ENCODE measurements at places on chromosomes 6 and 20.

DNA sequence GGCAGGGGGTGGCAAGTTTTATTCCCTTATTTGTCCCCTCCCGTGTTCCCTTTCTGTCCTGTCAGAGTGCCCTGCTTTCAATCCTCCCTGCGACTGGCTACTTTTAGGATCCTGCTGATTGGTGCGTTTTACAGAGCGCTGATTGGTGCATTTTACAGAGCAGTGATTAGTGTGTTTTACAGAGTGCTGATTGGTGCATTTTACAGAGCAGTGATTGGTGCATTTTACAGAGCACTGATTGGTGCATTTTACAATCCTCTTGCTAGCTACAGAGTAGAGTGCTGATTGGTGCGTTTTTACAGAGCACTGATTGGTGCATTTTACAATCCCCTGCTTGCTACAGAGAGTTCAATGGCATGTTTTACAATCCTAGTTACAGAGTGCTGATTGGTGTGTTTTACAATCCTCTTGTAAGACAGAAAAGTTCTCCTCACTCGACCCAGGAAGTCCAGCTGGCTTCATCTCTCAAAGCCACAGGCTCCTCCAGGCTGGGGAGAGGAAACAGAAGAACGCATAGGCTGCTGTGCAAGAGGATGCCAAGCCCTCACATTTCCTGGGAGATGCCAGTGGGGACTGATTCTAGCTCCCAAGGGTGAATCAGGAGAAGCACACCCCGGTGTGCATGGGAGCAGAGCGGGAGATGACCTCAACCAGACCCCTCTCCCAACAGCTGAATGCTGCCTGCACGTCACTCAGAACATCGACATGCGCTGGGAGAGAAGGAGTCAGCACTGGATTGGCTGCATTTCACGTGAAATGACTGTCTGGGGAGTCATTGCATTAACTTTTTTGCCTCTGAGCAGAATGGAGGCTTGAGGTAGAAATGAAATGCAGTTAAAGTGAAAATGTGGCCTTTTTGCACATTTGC, 48.3 kb upstream of the SLC22A23 start:
- DNase-seq: no peak

- DNase-seq: no peak
Observed at GRCh38 chr6:47403056-47403455, 74.5 kb upstream of the CD2AP start.

DNA sequence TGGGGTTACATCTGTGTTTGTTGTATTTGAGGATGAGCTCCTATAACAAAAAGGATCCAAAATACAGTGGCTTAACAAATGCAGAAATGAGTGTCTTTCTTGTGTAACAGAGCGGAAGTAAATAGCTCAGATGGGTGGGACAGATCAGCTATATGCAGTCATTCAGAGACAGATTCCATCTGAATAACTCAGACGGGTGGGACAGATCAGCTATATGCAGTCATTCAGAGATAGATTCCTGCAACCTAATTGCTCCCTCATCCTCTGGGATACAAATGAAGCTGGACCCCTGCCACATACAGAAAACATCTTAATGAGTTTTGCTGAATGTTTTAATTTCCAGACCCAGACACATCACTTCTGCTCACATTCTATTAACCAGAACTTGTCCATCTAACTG, 332.3 kb downstream of the BCKDHB start:
- no peak for DNase-seq

DNA sequence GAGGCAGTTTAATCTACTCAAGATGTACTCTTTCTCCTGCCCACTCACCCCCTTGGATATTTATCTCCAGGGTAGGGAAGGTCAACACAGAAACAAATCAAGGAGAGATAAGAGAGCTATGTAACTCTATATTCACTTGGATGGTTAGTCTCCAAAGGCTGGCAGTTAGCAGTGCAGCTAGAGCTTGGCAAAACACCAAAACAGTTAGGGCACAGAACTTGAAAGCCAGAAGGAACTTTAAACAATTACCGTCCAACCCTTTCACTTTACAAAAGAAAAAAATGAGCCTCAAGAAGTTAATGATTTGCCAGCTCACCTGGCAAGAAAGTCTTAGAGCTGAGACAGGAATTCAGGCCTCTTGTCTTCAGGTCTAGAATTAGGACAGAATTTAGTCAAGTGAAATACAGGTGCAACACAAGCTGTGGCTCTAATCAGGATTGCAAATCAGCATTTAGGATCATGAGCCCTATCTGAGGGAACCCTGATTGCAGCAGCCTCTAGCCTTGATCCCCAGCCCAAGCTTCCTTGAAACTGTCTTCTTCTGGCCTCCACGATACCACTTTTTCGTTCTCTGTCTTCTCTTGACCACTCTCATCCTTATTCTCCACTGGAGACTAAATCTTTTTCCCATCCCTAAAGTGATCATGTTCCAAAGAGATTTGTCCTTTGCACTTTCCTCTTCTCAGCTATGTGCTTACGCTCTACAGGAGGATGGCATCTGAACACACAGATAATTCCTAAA, 14.9 kb downstream of the NEDD9 start:
- no peak for DNase-seq

GRCh38 chr6:17004269-17004668, 97.6 kb upstream of the STMND1 start:
- DNase-seq: no peak

- no peak for DNase-seq
Observed at GRCh38 chr6:125293587-125293986, 8.2 kb downstream of the HDDC2 start.

DNA sequence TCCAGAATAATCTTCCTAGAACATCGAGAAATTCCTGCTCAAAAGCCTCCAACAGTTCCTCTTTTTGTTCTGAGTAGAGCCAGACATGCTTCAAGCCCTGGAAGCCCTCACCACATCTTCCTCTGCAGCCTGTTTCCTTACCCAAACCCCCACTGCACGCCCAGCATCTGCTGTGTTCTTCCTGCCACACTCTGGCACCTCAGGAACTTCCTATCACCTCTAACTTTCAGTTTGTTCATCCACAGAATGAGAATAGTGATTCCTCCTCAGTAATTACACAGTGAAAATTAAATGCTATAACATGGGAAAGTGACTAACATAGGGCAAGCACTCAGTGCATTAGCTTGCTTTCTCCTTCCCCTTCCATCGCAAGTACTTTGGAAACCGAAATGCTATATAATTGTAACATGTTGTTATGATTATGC, 26.3 kb downstream of the C6orf89 start:
- no peak for DNase-seq

DNA sequence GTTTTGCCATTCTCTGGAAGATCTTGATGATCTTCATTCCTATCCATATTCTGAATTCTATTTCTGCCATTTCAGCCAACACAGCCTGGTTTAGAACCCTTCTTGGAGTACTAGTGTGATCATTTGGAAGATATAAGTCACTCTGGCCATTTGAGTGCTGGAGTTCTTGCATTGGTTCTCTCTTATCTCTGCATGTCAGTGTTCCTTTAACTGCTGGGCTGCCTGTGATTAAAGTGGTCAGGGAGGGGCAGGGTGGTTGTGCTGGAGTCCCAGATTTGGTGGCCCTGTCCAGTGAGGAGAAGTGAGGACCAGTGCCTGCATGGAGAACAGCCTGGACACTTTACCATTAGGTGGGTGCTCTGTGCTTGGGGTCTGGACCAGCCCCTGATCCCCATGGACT, 173.0 kb downstream of the SOD2 start:
- no peak for DNase-seq

GRCh38 chr6:12190252-12190651, 99.9 kb upstream of the EDN1 start:
- no peak for DNase-seq

GRCh38 chr6:40410821-40411220, 176.3 kb downstream of the LRFN2 start:
- no peak for DNase-seq

- no peak for DNase-seq
Observed at GRCh38 chr20:8200220-8200619, 68.2 kb downstream of the PLCB1 start.

DNA sequence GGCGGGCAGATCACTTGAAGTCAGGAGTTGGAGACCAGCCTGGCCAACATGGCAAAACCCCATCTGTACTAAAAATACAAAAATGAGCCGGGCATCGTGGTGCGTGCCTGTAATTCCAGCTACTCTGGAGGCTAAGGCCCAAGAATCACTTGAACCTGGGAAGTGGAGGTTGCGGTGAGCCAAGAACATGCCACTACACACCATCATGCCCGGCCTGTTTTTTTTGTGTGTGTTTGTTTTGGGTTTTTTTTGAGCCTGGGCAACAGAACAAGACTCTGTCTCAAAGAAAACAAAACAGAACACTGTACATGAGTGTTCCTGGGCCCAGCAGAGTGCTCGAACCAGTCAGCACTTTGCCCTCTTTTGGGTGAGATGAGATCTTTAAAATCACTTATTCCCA, 159.1 kb downstream of the MTHFD1L start:
- DNase-seq: no peak

GRCh38 chr6:169798764-169799473, 47.5 kb downstream of the ERMARD start:
- no peak for DNase-seq

GRCh38 chr6:16238963-16239797, 793 bp downstream of the GMPR start:
- peak; percentile 23 for DNase-seq

- no peak for DNase-seq
Observed at GRCh38 chr6:8881663-8882062, 446.3 kb upstream of the SLC35B3 start.

DNA sequence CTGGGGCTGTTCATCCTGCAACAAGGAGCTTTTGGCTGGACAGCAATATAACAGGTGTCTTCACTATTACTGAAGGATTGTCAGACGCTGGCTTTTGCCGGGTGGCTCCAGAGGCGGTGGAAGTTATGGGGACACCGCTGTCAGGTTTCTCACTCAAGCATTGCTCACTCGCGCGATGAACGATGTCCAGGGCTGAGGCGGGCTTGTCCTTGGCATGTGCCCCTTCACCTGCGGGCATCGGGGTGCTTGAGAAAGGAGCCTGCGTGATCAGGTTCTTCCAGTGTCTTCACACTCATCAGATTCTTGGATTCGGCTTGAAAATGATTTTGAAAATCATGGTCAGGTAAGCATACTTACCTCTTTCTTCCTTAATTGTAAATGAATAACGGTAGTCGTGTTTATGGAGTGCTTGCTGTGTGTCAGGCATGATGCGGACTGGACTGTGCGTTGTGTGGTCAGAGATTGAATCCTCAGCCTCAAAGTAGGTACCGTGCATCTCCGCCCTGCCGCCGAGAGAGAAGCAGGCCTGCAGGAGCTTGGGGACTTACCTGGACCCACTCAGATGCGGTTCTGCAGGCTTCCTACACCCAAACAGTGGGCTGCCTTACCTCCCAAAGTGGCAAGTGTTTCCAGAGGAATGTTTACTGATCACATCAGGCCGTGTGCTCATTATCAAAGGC, 18.3 kb upstream of the PYGB start:
- no peak for DNase-seq

GRCh38 chr6:138863321-138863720, 67.4 kb downstream of the ECT2L start:
- no peak for DNase-seq

- no peak for DNase-seq
Observed at GRCh38 chr6:154276810-154277628, 79.6 kb downstream of the IPCEF1 start.

GRCh38 chr6:16452348-16452747, 214.0 kb downstream of the GMPR start:
- DNase-seq: no peak

DNA sequence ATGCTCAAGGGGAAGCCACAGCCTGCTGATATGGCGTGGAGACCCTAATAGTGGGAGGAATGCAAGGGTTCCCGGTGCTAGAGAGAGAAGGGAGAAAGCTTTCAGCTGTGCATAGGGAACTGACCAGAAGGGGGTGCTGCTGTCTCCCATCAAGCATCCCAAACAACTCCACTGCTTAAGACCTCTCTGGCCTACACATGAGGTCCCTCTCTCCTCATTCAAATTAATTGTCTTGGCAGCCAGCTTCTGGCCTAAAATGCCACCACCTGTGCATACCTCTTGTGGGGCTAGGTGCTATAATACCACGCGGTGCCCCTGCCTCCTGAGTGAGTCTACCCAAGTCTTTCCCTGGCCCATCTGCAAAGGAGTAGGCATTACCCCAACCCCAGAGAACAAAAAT, 14.5 kb downstream of the ADISSP start:
- no peak for DNase-seq

GRCh38 chr6:22298475-22298890, 1.6 kb upstream of the PRL start:
- DNase-seq: no peak

DNA sequence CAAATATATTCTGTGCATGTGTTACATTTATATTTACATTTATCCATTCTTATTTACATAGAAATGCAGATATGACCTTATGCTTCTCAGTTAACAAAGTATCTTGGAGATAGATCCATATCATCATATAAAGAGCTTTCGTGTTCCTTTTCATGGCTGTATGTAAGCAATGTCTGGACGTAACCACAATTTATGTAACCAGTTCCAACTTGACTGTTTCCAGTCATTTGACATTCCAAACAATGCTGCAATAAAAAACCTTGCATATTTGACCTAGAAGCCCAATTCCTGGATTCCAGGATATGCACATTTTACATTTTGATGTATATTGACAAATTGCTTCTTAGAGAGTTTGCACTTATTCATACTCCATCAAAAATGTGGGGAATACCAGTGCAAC, 113.7 kb upstream of the F13A1 start:
- DNase-seq: no peak

- no peak for DNase-seq
Observed at GRCh38 chr20:1995531-1996310, 1.9 kb upstream of the PDYN start.

GRCh38 chr20:11355345-11355744, 562.3 kb upstream of the BTBD3 start:
- DNase-seq: no peak

- no peak for DNase-seq
Observed at GRCh38 chr20:3783511-3784195, 2.4 kb upstream of the SPEF1 start.

GRCh38 chr6:159578629-159579028, 114.4 kb downstream of the SOD2 start:
- no peak for DNase-seq

DNA sequence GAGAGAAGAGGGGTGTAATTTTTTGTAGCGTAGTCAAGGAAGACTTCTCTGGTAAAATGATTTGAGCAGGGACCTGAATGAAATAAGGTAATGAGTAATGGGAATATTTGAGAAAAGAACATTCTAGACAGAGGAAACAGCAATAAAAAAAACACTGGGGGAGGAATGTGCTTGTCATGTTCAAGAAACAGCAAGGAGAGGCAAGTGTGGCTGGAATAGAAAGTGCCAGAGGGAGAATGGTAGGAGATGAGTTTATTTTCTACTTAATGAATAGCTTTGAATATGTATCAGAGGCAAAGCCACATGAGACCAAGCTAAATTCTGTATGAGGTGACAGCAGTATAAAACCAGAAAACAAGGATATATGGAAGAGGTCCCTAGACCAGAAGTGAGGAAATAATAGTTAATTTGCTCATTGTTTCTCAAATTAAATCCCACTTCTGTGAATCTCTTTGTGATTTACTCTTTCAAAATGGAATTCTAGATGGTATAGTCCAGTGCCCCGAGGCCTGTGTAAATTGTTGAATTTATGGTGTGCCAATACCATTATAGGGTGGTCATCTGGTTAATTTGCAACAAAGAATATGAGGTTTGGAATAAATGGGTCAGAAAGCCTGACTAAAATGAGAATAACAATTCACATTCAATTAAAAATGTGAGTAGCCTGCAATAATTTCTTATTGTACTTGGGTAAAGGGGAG, 170.2 kb downstream of the CDKAL1 start:
- DNase-seq: no peak

GRCh38 chr6:73513496-73513854, 7.4 kb downstream of the EEF1A1 start:
- DNase-seq: no peak
